ENCODE measurements at places on chromosomes 16 and 17.

GRCh38 chr16:70563636-70564035 is 40.0 kb downstream of the SF3B3 start:
- DNase-seq: no peak

GRCh38 chr17:39517224-39517623 is 55.9 kb downstream of the CDK12 start:
- no peak for DNase-seq

DNA sequence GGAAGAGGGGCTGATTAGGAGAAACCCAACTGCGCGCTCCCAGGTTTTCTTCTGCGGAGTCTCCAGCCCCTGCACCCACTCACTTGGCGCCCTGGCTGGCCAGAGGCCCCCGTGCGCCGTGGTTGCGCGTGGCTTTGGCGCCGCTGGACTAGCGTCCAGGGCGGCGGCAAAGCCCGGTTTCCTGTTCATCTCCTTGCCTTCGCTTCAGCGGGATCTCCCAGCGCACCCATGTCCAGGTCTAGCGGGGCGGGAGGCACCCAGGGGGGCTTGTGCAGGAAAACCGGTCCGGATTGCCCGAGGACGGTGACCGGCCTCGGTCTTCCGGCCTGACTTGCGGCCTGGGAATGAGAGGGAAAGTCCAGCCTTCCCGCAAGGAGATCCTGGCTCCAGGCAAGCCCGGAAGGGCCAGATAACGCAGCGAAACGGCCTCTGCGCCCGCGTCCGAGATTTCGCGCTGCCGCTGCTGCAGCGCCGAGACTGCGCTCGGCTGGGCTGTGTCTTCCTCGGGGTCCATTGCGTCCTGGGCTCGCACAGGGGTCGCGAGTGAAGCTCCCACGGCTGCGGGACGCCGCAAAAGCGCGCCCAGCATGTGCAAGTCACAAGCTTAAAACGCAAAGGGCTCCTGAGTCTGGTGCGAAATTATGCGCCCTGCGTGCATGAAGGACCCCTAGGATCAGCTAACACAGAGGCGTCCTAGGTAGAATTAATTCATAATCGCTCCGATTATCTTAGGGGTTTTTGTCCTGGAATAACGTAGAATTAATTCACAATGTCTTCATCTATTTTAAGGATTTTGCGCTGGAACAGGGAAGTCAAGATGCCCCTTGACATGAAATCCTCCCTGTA is 5.7 kb downstream of the FOXF1 start:
- no peak for DNase-seq

GRCh38 chr17:36183001-36183971 is 6.8 kb upstream of the TBC1D3B start:
- no peak for DNase-seq

GRCh38 chr17:83057793-83058265 is 21.6 kb upstream of the METRNL start:
- DNase-seq: no peak

DNA sequence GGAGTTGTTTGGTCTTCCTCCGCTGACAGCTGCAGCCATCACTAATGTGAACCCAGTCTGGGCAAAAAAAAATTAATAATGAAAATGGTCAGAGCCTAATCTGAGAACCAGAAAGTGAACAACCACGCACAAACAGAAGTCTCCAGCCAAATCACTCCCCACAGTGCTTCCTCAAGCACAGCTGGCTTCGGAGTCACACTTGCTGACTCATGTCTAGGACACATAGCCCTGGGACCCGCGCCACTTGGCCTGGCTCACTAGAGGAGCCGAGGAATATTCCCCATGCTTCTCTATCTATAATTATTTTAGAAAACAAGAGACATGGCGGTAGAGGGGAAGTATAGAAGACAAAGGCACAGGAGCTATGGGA is 109.1 kb downstream of the ZFHX3 start:
- DNase-seq: no peak

GRCh38 chr16:12535535-12536411 is 267.9 kb downstream of the CPPED1 start:
- DNase-seq: no peak

GRCh38 chr16:3259836-3260235 is 3.4 kb upstream of the MEFV start:
- no peak for DNase-seq

- DNase-seq: no peak
Observed at GRCh38 chr16:75750528-75750927, 24.2 kb upstream of the CPHXL start.

DNA sequence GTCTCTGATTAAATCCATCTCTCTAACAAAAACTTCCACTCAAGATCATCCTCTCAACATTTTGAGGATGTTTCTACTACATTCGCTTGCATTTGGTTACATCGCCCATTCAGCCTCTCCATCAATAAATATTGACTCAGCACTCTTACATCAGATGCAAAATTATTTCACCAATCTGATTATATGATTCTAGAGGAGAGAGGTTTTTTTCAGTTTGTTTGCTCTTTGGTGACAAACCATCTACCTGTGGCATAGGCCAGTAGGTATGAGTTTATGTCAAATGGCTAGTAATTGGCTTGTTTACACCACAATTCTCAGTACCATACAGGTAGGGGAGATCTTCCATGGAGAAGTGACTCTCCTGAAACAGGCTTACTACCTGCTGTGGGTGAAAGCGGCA is 52.3 kb downstream of the TOX3 start:
- no peak for DNase-seq

DNA sequence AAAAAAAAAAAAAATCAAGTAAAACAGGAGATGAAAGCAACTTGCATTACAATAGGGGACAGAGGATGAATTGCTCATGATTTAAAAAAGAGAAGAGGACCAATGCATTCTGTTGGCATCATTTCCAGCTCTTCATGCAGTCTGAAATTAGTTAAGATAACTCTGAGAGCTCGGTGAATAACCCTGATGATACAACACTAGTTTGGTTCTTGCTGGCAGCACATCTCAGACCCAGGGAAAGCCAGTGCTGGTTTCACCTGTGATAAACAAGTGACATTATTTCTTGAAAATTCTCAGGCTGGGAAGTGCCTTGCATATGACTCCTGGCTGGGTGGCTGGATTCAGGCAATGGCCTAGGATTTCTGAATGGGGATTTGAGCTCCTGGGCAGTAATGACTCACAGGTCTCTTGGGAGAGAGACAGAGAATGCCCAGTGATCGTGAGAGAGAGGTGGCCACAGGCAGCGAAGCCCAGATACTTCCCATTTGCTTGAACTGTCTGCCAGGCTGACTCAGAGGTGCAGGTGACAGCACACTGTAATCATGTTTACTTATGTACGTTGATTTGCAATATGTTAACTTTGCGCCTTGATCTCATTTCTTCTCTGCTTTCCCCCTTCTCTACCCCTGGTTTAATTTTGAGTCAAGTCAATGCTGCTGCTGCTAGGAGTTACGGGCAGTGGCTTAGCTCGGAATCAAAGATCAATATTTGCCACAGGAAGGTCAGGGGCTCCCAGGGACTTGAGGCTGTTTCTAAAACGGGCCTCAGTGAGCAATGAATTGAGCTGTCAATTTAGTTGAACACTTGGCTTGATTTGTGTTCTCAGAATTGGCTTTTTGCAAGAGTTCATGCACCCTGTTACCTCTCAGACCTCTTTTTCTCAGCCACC is 27.1 kb downstream of the ARSG start:
- DNase-seq: no peak

DNA sequence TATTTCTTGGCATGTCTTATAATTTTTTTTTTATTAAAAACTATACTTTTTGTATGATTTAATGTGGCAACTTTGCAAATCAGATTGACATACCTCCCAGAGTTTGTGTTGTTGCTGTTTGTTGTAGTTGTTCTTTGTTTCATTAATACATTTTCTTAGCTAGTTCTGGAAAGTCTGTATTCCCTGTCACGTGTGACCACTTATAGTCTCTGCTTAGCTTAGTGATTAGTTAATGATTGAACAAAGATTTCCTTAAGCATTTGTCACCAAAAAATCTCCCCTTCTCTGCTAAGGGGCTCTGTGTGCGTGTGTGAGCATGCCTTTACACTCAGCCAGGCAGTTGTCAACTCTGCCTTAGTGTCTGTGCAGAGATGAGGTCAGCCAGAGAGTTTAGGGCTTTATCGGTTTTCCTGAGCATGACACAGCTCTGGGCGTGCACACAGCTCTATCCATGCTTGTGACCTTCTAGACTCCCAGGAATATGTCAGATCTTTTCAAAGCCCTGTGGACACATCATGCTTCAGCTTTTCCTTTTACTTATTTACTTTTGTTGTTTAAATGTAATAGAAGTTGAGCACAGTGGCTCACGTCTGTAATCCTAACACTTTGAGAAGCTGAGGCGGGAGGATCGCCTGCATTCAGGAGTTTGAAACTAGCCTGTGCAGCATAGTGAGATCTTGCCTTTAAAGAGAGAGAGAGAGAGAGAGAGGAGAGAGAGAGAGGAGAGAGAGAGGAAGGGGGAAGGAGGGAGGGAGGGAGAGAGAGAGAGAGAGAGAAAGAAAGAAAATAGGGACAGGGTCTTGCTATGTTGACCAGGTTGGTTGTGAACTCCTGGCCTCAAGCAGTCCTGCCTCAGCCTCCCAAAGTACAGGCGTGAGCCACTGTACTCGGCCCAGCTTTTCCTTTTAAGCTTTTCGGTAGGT is 21.9 kb downstream of the DNAI2 start:
- no peak for DNase-seq

DNA sequence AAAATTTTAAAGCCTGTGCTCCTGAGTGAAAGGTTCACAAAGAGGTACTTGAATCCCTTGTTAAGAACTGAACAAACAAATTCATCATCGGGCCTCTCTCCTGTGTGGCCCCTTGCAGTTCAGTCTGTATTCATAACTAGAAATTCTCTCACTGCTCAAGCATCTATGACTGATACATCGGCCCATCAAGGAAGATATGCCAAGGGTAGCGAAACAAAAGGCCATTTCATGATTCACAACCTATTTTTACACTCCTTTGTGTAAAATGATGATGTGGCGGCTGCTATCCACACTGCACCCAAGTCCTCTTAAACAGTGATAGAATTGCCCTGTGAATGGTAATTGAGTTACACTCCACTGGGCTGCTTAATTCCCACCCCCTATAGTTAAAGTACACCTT is 204.6 kb downstream of the STX8 start:
- no peak for DNase-seq

DNA sequence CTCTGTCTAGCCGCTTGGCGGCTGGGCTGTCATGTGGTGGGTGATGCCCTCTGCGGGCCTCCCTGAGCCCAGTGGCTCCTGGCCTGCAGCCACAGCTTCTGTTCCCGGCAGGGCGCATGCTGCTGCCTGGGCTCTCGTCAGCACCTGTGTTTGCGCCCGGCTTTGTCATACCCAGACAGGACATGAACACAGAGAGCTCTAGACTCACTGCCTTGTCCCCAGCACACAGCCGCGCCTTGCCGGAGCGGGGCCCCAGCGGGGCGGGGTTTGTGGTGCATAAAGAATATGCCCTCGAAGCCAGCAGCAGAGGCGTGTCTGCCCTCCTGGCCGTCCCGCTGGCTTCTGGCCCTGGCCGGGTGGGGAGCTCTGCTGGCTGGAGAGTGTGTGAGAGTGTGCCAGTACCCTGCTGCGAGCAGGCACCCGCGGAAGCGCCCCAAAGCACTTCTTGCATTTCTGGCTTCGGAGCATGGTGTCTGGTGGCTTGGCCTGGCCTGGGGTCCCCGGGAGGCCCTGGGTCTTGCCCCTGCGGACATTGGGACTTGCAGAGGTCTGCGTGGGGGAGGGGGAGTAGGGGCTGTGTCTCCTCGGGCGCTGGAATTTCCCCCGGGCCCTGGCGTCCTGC is 14.4 kb downstream of the ASPSCR1 start:
- peak; percentile 87 for DNase-seq

DNA sequence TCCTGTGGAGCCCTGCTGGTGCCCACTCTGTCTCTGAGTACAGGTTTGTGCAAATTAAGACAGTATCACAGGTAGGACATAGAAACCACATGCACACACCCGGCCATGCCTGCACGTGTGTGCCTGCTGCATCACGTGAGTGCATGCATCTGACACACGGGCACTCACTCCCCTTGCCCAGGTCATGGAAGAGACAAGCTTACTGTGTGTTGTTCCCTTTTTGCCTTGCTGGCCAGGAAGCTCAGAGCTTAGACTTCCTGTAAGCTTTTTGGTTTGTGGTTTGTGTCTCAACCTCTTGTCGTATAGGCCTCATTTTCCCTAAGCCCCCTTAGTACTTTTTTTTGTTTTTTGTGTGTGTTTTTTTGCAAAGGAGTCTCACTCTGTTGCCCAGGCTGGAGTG is 25.0 kb downstream of the ZNF469 start:
- no peak for DNase-seq

GRCh38 chr16:88973007-88973410 is 4.0 kb downstream of the CBFA2T3 start:
- no peak for DNase-seq

DNA sequence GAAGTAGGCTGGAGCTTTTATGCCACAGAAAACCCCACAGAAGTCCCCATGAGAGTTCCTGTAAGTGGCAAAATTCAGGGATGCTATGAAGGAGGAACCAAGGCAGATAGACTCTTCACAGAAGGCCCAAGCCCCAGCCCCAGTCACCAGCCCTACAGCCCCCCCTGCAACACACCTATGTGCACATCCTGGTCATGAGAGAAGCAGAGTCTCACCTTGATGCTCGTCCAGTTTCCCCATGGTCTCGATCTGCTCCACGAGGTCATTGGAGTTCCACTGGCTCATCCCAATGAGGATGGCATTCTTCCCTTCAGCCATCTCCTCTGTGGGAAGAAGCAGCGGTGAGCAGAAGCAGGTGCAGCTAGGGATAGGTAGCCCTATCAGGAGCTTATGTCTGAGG is 31.2 kb downstream of the PITPNM3 start:
- no peak for DNase-seq

- DNase-seq: no peak
Observed at GRCh38 chr17:21113716-21114115, 13.0 kb upstream of the DHRS7B start.

GRCh38 chr17:9208381-9209105 is 187.2 kb downstream of the NTN1 start:
- no peak for DNase-seq

GRCh38 chr16:86576591-86577313 is 1.6 kb upstream of the FOXL1 start:
- DNase-seq: no peak

GRCh38 chr17:32672711-32673110 is 185.9 kb downstream of the CDK5R1 start:
- DNase-seq: no peak

DNA sequence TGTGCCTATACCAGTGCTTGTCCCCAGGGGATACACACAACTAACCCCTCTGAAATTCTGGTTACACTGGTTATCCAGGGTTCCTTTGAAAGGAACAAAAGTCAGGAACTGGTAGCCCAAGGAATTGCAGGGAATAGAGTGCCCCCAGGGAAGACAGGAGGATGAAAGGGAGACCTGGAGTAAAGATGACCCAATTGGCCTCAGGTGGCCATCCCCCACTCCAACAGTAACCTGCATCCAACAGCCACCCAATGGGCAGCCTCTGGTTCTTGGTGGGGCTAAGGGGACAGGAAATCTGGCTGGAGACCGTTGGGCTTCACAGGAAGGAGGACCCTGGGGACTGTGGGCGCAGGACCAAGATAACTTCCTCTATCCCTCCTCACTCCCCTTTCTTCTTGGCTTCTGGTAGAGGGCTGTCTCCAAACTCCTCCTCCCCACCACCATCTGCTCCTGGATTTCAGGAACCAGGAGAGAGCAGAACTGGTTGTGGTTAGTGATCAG is 826 bp upstream of the MPO start:
- DNase-seq: no peak

Data from nucleus accumbens (tissue), 56 donors.